ENCODE measurements at places on chromosomes 3 and 15.

GRCh38 chr15:76930831-76931396, 635 bp upstream of the RCN2 start:
- peak; percentile 48 for DNase-seq

DNA sequence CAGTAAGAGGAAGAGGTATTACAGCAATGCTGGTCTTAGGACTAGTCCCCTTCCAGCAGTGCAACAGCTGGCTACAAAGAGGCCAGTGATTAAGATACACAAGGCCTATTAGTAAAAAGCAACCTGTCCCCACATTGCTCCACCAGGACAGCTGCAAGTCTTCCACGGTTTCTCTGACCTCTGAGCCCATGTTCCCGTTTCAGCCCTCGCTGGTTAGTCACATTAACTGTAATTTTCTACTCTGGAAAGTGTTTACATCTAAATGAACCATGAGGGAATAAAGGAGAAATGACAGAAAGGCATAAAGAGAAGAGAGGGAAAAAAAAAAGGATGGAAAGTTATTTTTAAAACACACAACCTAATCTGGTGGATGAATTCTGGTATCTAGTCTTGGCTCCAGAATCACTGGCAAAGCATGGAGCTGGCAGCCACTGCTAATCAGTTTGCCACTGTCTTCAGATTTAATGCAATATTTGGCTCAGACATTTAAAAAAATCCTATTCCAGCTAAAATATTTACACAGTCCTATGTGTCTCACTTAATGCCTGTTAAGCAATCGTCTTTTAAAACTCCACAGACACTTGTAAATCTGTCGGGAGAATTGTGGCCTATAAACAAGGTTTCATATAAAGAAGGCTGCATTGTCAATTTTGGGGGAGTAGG, 154.9 kb downstream of the GREM1 start:
- DNase-seq: no peak

GRCh38 chr3:57234613-57235575, 7.4 kb downstream of the APPL1 start:
- no peak for DNase-seq

DNA sequence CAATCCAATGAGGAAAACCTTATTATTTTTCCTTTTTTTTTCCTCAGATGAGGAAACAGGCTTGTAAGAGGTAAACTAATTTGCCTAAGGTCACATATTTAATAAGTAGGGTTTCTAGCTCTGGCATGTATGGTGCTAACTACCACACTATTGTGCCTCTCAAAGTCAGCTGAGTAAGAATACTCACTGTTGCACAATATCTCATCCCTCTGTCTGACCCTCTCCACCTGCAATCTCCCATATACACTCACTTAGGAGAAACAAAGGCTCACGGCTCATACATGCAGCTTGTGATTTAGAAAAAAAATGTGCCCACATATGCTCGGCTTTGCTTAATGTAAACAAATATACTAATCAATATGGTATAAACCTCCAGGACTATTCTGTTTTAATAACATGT, 10.4 kb upstream of the ARIH1 start:
- DNase-seq: no peak

DNA sequence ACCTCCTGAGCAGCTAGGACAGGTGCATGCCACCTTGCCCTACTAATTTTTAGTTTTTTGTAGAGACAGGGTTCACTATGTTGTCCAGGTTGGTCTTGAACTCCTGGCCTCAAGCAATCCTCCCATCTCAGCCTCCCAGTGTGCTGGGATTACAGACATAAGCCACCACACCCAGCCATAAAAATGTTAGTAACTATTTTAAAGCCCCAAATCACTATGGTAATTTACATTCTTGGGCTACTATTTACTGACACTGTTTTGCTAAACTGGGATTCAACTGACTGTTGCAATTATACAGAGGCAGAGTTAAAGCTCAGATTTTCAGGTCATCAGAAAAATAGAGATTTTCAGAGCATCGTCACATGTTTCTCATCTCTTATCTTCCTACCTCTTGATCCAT, 258.6 kb downstream of the FEZF2 start:
- DNase-seq: no peak

- peak; percentile 73 for DNase-seq
These were observed 106.6 kb upstream of the TMC3 start for GRCh38 chr15:81480645-81481053.

DNA sequence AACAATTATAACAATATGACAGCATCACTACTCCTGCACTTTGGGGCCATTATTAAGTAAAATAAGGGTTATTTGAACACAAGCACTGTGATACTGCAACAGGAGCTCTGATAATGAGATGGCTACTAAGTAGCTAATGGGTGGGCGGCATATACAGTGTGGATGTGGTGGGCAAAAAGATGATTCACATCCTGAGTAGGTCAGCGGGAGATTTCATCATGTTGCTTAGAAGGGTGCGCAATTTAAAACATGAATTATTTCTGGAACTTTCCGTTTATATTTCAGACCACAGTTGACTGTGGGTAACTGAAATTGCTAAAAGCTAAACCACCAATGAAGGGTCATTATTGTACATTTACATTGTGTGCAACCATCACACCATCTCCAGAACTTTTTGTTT, 42.3 kb downstream of the FBXO22 start:
- DNase-seq: no peak

DNA sequence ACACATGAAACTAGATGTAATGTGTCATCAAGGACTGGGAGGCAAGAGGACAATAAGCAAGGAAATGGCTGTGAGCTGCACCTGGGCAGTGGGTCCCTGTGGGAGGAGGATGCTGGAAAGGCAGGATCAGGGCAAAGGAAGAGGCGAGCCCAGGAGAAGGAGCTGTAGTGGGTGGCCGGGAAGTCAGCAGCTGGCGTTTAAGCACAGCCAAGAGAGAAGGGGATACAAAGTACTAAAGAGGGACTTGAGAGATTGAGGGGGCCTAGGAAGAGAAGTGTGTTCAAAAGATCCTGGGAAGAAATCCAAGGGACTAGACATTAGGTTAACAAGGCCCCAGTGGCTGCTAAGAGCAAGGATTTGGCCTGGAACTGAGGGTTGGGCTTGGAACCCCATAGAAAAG, 188.5 kb upstream of the SLC24A5 start:
- DNase-seq: peak; percentile 25

GRCh38 chr3:42680271-42680670, 5.1 kb upstream of the KLHL40 start:
- DNase-seq: no peak

DNA sequence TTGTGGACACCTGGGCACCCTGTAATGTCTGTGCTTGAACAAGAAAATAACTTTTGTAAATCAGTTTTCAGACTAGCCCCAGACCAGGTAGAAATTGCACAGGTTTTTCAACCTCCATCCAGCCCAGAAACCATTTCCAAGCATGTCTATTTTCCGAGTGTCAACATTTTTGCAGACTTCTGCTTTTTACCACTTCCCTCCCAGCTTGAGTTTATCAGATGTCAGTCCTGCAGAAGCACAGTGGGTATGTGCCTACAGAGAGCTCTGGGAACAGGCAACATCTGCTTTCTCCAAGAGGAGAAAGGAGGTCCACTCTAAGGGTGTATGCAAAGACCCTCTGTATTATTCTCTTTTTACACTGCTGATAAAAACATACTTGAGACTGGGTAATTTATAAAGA, 83.9 kb downstream of the LRRK1 start:
- no peak for DNase-seq

DNA sequence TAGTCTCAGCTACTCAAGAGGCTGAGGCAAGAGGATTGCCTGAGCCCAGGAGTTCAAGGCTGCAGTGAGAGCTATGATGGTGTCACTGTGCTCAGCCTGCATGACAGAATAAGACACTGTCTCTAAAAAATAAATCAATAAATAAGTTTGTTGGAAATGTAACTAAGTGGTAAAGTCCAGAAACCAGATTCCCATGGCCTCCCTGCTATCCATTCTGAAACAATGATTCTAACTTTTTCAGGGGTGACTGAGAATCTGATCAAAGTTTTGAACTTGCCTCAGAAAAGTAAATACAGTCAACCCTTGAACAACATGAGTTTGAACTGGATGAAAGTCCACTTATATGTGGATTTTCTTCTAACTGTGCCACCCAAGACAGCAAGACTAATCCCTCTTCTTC, 86.2 kb downstream of the NBEAL2 start:
- no peak for DNase-seq

DNA sequence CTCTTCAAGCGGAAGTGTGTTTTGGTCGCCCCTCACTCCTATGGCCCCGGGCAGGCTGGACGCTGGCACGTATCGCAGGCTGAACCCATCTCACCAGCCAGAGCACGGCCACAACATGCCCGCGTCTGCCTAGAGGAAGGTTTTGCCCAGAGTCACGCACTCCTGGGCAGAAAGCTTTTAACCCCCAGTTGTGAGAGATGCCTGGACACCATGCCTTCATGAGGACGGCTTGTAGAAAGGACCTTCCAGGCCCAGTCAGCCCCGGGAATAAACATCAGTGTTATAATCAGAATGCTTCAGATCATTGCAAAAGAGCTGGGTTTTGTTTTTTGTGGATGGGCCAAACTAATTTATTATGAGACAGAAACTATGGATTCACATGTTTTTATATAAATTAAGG, 16.5 kb downstream of the CYFIP1 start:
- no peak for DNase-seq

DNA sequence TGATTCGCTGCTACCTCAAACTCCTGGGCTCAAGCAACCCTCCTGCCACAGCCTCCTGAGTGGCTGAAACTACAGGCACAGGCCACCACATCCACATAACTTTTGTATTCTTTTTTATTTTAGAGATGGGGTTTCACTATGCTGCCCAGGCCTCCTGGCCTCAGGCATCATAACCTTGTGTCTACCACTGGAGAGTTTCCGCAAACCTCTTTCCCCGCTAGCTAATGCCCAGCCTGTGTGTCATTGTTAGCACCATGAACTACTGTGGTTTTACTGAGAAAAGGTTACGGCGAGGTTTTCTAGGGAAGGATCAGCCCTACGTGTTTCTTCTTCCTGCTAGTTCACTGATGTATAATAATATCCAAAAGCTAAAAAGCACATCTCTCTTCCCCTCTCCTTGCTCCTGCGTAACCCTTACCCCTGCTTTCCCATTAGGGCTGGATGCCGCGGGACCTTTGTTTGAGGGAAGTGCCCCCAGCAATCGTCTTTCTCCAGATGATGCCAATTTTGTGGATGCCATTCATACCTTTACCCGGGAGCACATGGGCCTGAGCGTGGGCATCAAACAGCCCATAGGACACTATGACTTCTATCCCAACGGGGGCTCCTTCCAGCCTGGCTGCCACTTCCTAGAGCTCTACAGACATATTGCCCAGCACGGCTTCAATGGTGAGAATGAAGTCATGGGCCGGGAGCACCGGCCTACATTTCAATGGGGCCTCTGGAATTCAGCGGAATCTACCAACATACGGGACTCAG, 113.7 kb downstream of the LIPC start:
- DNase-seq: no peak

DNA sequence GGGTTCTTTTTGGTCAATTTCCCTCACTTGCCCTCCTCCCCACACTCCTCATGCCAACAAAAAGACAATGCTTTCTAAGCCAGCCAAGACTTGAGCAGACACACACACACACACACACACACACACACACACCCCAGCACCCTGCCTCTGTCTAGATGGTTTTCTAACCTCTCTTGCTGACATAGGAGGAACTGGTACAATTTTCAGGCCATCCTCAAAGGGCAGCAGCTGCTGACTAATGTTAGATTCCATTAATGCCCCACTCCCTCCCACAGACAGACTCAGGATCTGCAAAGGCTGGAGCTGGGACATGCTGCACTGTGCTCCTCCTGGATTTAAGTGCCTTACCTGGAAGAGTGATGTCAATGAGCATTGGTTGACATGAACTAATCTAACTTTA, 438.4 kb downstream of the OCA2 start:
- no peak for DNase-seq

DNA sequence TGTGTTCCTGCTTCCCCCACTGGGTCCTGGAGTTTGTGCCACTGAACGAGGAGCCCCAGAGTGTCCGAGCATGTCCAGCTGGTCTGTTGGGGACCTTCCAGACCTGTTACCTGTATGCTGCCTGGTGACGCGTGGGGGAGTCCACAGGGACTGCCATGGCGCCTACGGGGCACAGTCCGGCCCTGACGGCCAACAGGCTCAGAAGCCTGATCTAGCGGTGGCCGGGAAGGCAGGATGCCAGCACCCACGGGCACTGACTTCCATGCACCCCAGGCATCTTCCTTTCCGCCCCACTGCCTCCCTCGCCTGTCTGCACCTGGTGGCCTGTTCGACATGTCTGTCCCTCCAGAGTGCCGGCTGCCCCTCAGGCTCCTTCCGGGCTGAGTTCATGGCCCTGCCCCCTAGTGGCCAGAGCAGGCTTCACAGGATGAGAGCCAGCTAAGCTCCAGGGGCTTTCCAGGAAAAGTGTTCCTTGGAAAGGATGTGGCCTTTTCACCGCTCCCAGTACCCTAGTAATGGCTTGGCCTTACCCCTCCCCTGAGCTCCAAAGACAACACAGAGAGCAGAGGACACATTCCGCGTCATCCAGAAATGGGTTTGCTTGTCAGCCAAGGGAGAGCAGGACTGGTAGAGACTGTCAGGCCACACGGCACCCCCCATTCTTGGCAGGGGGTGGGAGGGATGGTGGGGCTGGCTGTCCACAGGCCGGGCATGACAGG, 35.7 kb downstream of the NGRN start:
- peak; percentile 70 for DNase-seq

DNA sequence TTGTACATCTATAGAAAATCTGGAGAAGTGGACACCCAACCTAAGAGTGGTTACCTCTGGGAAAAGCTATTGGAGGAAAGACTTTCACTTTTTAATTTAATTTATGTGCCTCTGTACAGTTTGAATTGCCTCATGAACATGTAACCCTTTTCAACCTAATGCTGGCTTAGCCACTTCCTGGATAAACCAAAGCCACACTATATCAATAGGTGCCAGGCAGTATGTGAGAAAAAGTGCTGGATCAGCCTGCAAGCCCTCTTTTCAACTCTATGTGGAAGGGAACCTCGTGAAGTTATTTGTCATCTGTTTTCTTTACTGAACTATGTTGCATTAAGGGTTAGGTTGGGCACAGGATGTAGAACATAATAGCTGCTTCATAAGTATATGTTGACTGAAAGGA, 9.3 kb upstream of the TOPAZ1 start:
- no peak for DNase-seq

DNA sequence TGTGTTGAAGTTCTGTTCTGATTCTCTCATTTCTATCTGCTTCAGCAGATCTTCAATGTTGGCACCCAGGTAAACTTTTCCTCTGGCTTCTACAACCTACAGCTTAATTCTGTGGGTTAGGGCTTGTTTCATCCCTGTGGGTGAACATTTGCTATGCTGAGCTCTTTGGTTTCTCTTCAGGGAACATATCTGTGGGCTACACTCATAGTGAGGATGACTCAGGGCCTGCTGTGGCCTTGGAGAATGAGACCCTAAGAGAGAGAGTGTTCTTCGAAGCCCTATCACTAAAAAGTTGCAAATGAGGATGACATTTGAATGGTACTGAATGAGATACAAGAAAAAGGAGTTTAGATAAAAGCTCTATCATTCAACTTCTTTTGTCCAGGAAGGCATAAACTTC, 346.2 kb upstream of the CBLB start:
- no peak for DNase-seq

All from DMS53 (cell line).